ENCODE measurements at places on chromosomes 2 and 18.

- no peak for DNase-seq
Observed at GRCh38 chr18:21914739-21915319, 174.2 kb downstream of the MIB1 start.

- no peak for DNase-seq
Observed at GRCh38 chr2:17628349-17629261, 88.1 kb downstream of the VSNL1 start.

DNA sequence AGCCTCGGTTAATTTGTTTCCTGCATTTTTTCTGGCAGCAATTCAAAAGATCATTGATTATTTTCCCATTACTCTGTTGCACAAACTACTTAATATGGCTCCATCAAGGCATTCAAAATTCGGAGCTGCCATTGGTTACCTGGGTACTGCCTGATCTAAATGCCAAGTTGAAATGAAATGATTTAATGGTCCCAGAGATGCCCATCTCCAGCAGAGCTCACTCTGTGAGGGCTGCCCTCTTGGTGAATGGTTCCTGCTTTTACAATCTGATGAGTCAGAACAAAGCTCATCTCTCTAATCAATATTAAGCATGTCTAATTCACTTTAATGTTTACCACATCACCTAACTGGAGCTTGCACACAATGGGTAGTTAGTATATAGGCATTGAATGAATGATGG lies 126.1 kb downstream of the CTNNA2 start:
- no peak for DNase-seq

GRCh38 chr2:127105656-127106456 lies 1.1 kb downstream of the BIN1 start:
- no peak for DNase-seq

- DNase-seq = no peak
Observed at GRCh38 chr2:156852210-156852609, 405.3 kb upstream of the GALNT5 start.

- DNase-seq = no peak
Observed at GRCh38 chr2:205984381-205984780, 101.6 kb downstream of the INO80D start.

GRCh38 chr18:59631583-59632181 lies 65.5 kb downstream of the CCBE1 start:
- no peak for DNase-seq

Measured in CD4-positive, alpha-beta T cell treated with Interleukin-12 subunit alpha and Interleukin-12 subunit beta, for 1 hour (primary cell).